ENCODE measurements at places on chromosomes 16 and 17. TPM values are rescaled to one million over a fixed set of nuclear protein-coding genes. Genes with fewer than 3 reads are reported as not detected.

Gene PHOSPHO1
- 2.5 TPM for total RNA-seq

Gene FA2H
- 0.23 TPM for total RNA-seq

Gene CACNA1H
- total RNA-seq, result 24.7 TPM

Gene PPP1R1B
- total RNA-seq, result 23.5 TPM

Gene UTS2R
- not detected for total RNA-seq

Gene LLGL2
- 0.92 TPM for total RNA-seq

Gene CCL23
- not detected for total RNA-seq

Gene ADAM11
- 19.8 TPM for total RNA-seq

Gene SKA2
- total RNA-seq, result 139 TPM

Gene KRTAP4-3
- not detected for total RNA-seq

Gene SPATA22
- total RNA-seq, result 2.8 TPM

Gene HCRT
- total RNA-seq, result 1.6 TPM

Gene PTX4
- 0.23 TPM for total RNA-seq

Gene CDH1
- 4.2 TPM for total RNA-seq

Gene SPATA32
- total RNA-seq, result not detected

Gene KRTAP4-5
- total RNA-seq, result not detected

Gene DPEP3
- total RNA-seq, result 0.23 TPM

Gene TMC7
- total RNA-seq, result 5.1 TPM

Gene CD300C
- 0.46 TPM for total RNA-seq

Gene FBXO47
- total RNA-seq, result not detected

Gene ELMO3
- total RNA-seq, result 0.69 TPM

Gene POLDIP2
- total RNA-seq, result 49.4 TPM

Gene TBC1D3I
- not detected for total RNA-seq

Gene KRT39
- not detected for total RNA-seq

Gene NPIPA8
- 4.8 TPM for total RNA-seq

Gene HOXB1
- not detected for total RNA-seq

Gene TAC4
- total RNA-seq, result not detected

Gene KRTAP9-4
- not detected for total RNA-seq

Gene SNAI3
- total RNA-seq, result not detected

Gene FBXL16
- total RNA-seq, result 10.8 TPM

Gene LAT
- 0.69 TPM for total RNA-seq

Gene TBC1D28
- total RNA-seq, result not detected

Gene CHD3
- 206 TPM for total RNA-seq

Gene RNPS1
- 103 TPM for total RNA-seq

Gene GNGT2
- not detected for total RNA-seq

Gene CYBA
- 28.8 TPM for total RNA-seq

Gene PRR14
- total RNA-seq, result 9.0 TPM

Gene MYH1
- not detected for total RNA-seq

Gene HOXB4
- not detected for total RNA-seq

Gene NOD2
- total RNA-seq, result 0.69 TPM

Gene GP2
- total RNA-seq, result not detected

Gene DHX58
- total RNA-seq, result 3.0 TPM

Gene KRTAP3-1
- not detected for total RNA-seq

Gene ABCC6
- 0.23 TPM for total RNA-seq

Gene TLCD3B
- total RNA-seq, result 24.7 TPM

Gene RND2
- 28.4 TPM for total RNA-seq

Gene SPG7
- total RNA-seq, result 97.6 TPM

Gene SMPD3
- total RNA-seq, result 69.0 TPM

Gene SLC5A10
- not detected for total RNA-seq

Gene CRHR1
- total RNA-seq, result 6.2 TPM
